ENCODE measurements at places on chromosomes 16 and 17.

DNA sequence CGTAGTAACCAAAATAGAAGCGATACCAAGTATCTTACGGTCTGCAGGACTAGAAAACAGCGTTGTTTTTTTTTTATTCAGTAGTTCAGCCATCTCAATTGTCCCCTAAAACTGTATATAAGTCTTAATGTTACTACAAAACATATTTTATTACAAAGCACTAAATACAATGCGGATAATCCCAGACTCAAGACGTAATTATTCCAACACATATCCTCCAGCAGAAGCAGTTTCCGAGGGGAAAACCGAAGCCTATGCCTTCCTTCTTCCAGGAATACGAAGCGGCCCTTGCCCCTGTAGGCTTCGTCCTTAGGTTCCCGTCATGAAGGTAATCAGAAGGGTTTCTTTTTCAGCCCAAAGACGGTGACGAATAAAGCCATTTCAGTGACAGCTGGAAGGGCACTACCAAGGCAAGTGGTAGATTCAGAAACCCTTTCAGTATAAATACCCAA is 2.3 kb downstream of the TMEM107 start:
- no peak for DNase-seq

- peak; percentile 84 for DNase-seq
Measured at GRCh38 chr17:1829592-1830257, at the start of the genes RPA1 and SMYD4. Gene RPA1, plus strand, starts transcription at chr17:1830005. Its CDS starts 89 bp downstream, at chr17:1830094. Gene SMYD4, minus strand, starts transcription at chr17:1829902. Its CDS starts 1,908 bp downstream, at chr17:1827994.

GRCh38 chr17:81802048-81802758 is 1.7 kb upstream of the GCGR start:
- DNase-seq, result no peak

DNA sequence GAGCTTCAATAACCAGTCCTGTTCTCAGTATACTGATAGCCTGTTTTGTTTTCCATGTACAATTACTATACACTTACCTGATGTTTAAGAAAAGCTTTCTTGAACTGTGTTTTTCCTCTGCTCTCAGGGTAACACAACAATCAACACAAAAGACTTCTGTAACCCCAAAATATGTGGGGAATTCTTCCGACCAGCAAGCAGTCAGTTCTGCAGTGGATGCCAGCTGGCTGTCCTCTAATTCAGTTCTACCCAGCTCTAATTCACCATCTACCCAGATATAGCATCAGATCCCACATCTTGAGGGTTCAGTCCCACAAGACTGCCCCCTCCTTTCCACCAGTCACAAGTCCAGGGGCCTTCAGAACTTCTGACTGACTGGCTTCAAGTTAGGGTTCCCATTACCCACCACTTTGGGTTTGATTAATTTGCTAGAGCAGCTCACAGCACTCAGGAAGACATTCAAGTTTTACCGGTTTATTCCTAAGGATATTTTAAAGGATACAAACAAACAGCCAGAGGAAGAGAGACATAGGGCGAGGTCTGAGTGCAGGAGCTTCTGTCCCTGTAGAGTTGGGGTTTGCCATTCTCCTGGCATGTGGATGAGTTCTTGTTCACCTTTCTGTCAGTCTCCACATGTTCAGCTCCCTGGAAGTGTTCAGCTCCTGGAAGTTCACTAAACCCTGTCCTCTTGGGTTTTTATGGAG is 178.2 kb downstream of the CHD9 start:
- DNase-seq, result no peak

- no peak for DNase-seq
Measured at GRCh38 chr17:31646642-31647041, 212.4 kb downstream of the COPRS start.

DNA sequence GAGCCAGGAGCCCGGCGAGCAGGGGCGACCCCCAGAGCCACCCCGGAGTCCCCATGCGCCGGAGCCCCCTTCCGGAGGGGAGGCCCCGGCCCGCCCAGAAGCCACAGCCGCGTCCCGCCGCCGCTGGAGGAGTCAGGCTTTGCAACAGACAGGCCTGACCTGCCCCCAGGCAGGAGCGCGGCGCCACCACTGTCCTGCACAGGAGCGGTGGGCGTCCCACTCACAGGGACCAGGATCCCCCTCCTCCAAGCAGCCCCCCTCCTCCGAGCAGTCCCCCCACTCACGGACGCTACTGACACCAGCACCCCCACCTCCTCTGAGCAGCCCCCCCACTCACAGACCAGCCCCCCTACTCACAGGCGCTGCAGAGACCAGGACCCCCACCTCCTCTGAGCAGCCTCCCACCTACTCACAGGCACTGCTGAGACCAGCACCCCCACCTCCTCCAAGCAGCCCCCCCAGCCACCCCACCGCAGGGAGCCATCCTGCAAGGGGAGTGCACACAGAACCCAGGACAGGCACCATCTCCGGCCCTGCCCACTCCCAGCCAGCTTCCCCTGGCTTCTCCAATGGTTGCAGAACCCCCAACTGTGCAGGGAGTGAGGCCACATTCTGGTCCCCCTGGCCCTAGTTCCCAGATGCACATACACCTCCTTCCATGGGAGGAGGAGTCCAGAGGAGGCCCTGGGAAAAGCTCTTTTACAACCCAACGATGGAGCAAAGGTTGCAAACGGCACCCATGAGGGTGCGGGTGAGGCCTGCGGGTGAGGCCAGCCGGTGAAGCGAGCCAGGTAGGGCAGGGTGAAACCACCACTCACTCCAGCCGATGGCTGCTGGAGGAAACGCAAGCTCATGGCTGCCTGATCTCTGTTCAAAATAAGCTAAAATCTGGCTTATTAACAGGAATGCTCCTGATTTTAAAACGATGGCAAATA is 69.9 kb downstream of the ABR start:
- DNase-seq, result no peak

DNA sequence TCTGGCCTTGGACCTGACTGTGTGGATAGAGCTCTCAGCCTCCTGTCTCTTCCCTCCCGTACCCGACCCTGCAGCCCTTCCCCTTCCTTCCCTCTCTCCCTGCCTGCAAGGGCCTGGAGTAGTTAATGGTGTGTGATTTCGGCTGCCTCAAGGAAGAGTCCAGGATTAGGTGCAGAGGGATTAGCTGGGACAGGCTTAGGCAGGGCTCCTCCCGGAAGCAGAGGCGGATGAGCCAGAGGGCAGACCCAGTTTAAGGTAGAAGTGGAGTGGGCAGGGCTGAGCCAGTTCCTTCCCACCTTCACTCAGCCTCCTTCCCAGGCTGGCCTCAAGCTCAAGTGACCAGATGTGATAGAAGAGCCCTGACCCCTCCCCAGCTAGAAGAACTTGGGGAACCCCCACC is 16.8 kb downstream of the GUCY2D start:
- no peak for DNase-seq

GRCh38 chr16:87984632-87985267 is 33.5 kb downstream of the BANP start:
- no peak for DNase-seq

DNA sequence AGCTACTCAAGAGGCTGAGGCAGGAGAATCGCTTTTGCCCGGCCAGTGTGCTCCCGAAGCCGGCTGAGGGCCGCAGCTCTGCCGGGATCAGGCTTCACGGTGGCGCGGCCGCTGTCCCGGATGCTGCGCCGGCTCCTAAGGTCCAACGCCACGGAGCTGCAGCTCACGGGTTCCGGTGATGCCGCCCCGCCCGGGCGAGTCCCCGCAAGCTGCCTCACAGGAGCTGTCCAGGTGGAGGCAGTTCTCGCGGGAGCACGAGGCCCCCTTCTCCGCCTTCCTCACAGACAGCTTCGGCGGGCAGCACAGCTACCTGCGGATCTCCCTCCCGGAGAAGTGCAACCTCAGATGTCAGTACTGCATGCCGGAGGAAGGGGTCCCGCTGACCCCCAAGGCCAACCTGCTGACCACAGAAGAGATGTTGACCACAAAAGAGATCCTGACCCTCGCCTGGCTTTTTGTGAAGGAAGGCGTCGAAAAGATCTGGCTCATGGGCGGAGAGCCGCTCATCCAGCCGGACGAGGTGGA is 111.4 kb upstream of the SIAH1 start:
- no peak for DNase-seq

GRCh38 chr17:4229627-4230541 is 33.9 kb downstream of the ANKFY1 start:
- no peak for DNase-seq

All from SHP77 treated with DMSO at 0.1 percent for 48 hours (cell line).